Left cardiac atrium (tissue), 4 donors: ENCODE measurements at places on chromosomes 6 and 20.

GRCh38 chr6:71179249-71179885 lies 109.2 kb upstream of the OGFRL1 start:
- DNase-seq = no peak

GRCh38 chr6:105363100-105363754 lies 39.7 kb downstream of the PREP start:
- no peak for DNase-seq

- peak; percentile 66 for DNase-seq
These were observed 29.0 kb downstream of the MOCS3 start for GRCh38 chr20:50987493-50988210.

GRCh38 chr20:53872561-53873229 lies 197.7 kb downstream of the BCAS1 start:
- no peak for DNase-seq

DNA sequence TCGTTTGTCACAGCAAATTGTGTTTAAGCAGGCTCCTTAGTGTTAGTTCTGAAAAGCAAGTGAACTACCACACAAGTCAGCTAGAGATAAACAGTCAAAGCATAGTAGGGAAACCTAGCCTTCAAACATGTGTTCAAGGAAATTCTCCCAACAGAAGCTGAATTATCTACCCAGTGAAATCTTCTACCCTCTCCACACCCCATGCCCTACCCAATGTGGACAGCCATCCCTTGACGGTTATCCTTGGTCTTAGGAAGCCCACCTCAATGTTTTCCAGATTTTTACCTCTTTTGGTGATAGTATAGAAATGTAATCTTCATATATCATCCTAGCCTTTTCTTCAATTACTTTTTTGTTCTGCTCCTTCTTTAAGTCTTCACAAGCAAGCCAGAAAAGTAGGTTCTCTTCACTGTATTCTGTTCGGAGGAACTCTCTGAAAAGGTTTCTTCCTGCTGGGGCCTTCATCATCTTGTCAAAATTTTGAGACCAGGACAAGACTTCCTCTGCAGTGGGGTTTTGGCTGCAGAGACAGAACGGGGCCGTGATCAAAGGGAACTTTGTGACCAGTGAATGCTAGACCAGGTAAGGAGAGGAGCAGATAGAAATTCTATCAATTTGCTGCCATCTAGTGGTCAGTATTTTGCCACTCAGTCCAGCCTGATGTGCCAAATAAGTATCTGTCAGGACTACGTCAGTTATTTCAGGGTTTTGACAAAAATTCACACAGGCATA lies 21.6 kb upstream of the MTRF1L start:
- no peak for DNase-seq
